Neural crest cell (in vitro differentiated cells): ENCODE measurements at places on chromosomes 12 and 14.

- DNase-seq, result no peak
Measured at GRCh38 chr12:119446459-119446858, 111.9 kb downstream of the CCDC60 start.

DNA sequence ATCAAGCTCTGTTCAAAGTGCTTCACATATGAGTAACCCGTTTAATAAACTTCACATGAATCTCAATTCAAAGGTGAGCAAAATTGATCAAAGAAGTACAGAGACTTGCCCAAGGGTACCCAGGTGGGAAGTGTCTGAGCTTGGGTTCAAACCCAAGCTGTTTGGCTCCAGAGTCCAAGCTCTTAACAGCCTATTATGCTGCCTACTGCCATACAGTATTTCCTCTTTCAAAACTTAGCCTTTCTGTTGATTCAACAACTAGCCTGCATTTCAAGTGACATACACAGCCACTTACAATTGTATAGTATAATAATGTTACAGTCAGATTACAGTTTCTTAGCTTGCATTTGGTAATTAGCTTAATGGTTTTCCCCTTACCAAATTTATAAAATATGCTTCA, 29.7 kb downstream of the FRMD6 start:
- DNase-seq, result no peak

DNA sequence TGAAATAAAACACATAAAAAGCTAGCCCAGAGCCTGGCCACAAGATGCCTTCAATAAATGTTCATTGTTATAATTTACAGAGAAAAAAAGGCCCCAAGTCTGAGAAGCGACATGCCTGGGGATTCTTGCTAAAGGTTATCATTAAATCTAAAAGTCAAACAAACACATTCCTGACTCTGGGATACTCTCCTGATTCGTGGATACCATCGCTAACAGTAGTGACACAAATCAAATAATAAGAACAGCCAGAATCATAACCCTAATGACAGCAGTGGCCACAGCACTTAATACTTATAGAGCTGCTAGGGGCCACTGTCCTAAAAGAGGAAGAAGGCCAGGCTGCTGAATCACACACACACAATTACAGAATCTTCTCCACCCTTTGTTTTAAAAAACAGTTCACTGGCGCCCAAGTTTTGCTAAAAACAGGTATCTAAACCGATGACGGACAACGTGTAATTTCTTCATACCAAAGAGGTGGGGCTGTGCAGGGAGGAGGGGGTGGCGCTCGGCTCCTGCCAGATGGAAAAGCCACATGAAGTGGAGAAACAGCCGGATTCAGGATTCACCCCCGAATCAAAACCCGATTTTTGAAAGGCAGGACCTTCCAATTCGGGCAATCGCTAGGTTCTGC, 1.2 kb downstream of the CLIP1 start:
- DNase-seq, result no peak

GRCh38 chr12:90274407-90274806, 565.8 kb upstream of the ATP2B1 start:
- DNase-seq, result no peak

GRCh38 chr12:118098911-118099671, 4.7 kb downstream of the VSIG10 start:
- no peak for DNase-seq

- DNase-seq, result no peak
Measured at GRCh38 chr14:51607711-51608110, 44.0 kb upstream of the FRMD6 start.
